Hypothalamus (tissue), 51 donors: ENCODE measurements at places on chromosomes 3 and 15.

DNA sequence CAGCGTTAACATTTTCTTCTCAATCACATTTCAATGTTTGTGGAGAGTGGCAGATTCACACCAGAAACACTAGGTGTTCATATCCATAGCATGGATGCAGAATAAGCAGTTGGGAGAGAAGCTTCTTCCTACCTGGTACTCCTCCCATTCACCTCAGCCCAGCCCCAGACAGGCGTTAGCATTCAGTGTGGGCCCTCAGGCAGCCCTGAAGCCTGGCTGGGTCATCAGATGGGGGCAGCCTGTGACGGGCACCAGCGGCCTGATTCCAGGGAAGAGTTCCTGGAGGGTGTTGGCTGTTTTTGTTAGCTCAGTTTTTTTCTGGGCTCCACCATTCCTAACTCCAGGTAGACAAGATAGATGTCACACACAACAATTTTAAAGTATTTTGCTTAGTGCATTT lies 31.1 kb downstream of the APH1B start:
- no peak for DNase-seq

GRCh38 chr3:124413989-124414598 lies 316.2 kb upstream of the UMPS start:
- DNase-seq: no peak

- no peak for DNase-seq
These were observed 119.4 kb downstream of the ECT2 start for GRCh38 chr3:172869784-172870518.

- DNase-seq: no peak
These were observed 441.7 kb upstream of the NR2F2 start for GRCh38 chr15:95888762-95889161.

DNA sequence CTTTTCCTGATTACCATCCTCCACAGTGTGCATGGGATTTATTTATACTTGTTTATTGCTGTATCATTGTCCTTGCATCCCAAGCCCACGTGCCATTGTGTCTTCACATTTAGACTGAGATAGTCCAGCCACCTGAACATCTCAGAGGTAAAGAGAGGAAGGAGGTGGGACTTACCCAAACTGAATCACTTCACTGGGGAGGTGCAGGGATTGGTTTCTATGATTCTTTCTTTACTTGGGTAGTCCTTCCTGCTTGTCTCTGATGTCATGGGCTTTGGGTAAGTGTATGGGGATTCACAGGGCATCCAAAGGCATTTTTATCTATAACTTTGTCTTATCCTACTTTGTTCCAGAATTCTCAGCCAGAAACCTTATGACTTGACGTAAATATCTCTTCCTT lies 141.5 kb upstream of the UMPS start:
- DNase-seq: no peak

DNA sequence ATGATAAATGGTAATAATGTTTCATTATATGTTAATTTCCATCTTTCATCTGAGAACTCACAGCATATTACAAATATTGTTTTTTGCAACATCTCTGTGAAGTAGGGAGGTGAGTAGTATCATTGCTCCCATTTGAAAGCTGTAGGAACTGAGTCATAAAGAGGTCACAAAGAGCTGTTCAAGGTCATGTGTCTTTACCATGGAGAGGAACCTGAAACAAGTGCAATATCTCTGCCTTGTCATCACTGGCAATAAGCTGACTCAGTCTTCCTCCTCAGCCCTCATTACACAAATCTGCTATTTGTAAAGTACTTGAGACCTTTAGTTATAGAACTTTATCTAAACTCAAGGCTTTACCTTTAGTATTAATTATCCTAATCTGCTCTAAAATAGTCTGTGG lies 4.4 kb upstream of the ATP13A4 start:
- no peak for DNase-seq

DNA sequence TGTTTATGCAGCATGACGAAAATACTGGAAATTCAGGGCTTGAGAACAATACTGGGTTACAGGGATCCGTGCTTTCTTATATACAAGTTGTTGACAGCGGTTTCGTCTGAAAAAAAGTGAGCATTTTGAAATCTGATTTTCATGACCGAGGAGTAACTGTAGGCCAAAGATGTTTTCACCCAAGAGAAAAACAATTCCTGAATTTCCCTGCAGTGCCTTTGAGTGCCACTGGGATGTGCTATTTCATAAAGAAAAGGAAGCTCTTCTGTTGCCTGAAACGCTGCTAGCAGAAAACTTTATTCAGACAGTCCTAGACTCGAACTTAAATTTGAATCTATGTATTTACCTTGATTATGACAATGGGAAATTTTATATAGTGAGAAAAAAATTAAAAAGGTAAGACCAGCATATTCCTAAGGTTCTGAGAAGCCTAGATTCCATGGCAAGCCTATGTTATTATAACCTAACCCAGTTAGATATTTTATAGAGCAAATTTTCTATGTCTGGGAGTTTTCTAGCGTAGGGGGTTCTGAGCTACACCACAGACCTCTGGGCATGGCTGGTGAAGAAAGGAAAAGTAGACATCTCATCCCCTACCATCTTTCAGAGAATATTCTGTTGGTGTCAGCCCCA lies 30.2 kb downstream of the KCNAB1 start:
- peak; percentile 38 for DNase-seq

DNA sequence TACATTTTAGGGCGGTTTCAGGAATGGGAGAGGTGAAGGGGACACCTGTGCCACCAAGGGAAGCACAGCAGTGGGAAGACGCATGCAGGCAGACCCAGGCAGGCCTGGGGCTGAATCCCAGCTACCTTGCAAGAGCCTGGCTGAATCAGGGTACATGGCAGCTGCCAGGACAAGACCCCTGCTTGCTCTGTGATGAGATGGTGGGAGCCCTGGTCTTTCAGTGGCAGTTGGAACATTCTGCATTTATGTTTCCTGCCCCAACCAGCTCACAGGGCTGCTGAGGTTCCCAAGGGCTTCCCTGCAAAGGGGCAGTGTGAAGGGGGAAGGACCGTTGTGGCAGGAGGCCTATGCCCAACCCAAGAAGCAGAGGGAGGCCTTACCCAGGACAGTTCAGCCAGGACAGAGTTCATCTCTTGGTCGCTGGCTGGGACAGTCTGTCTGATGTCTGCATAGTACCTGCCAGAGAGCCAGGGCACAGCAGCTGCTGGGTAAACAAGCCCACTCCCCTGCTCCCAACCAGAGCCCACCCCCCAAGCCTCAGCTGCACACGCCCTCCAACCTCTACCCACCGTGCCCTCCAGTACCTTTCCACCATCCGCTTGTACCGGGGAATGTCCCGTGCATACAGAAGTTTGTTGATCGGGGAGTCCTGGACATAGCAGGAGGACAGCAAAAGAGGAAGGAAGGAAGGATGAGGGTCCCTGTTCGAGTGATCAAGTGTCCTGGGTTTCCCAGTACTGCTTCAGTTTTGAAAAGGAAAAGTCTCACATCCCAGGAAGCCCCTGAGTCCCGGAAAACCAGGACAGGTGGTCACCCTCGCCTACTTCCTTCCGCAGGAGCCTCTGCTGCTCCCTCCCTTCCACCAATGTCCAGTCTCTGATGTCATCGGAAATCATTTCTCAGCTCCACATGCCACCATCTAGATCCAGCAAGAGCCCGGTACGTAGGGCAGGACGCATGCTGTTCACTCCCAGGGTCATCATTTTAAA lies 23.1 kb downstream of the PLXNB1 start:
- no peak for DNase-seq

DNA sequence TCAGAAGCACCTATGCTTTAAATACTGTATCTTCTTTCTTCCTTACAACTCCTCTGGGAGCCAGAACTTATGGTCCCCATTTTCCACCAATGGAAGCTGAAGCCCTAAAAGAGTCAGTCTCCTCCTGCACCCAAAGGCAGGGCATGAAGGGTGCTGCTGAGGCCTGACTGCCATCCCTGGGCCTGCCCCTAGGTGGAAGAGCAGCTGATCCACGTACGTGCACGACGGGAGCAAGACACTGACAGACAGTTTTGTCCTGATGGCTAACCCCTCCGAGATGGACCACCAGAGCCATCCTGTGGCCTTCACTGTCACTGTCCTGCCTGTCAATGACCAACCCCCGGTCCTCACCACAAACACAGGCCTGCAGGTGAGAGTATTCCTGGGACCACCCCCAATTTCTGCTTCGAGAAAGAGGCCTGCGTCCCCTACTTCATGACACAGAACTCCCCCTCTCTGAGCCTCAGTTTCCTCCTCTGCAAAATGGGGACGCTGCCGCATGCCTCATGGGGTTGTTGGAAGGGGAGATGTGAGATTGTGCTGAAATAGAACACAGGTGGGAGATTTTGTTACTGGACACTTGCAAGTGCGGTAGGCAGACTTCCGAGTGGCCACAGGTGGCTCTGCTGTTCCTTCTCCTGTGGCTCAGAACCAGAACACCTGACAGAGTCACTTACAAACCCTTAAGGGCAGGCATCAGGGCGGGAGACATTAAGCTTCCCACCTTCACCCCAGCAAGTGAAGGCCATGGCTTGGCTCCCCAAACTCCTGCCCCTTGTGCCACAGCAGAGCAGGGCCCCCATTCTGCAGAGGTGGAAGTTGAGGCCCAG lies 175.4 kb downstream of the TBC1D2B start:
- no peak for DNase-seq

- DNase-seq: no peak
These were observed 108.5 kb downstream of the GLDN start for GRCh38 chr15:51450001-51450400.

DNA sequence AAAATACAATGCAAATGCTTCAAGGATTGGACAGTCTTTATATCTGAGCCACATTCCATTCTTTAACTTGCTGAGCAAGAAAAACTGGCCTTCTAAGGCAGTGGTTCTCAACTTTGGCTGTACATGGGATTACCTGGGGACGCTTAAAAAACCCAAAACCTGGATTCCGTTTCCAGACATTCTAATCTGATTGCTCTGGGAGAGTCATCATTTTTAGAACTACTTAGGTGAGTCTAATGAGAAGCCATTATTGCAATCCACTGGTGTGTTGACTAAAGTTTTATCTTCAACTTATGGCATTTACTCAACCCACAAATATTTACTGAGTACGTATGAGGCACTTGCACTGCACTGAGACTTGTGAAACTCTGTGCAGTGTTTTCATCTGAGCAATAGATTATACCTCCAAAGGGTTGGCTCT lies 195.7 kb upstream of the ATP11B start:
- DNase-seq: no peak

GRCh38 chr15:68154923-68155559 lies 50.1 kb downstream of the CALML4 start:
- DNase-seq: no peak

DNA sequence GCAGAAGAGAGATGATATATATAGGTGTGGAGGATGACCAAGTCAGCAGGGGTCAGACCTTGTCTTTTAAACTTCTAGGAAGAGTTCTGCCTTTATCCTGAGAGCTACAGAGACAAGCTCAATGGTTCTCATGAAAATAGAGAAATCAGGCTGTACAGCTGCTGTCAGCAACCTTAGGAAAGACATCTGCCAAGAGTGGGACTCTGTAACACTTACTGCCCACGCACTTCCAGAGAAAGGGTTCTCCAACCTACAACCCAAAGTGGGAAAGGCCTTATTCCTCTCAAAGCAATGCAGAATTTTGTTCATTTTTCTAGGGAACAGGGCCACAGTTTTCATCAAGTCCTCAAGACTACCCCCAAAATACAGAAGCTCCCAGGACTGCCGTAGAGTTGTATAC lies 138.7 kb downstream of the STT3B start:
- DNase-seq: no peak

- DNase-seq: no peak
These were observed 112.7 kb downstream of the FEZF2 start for GRCh38 chr3:62260655-62261054.

DNA sequence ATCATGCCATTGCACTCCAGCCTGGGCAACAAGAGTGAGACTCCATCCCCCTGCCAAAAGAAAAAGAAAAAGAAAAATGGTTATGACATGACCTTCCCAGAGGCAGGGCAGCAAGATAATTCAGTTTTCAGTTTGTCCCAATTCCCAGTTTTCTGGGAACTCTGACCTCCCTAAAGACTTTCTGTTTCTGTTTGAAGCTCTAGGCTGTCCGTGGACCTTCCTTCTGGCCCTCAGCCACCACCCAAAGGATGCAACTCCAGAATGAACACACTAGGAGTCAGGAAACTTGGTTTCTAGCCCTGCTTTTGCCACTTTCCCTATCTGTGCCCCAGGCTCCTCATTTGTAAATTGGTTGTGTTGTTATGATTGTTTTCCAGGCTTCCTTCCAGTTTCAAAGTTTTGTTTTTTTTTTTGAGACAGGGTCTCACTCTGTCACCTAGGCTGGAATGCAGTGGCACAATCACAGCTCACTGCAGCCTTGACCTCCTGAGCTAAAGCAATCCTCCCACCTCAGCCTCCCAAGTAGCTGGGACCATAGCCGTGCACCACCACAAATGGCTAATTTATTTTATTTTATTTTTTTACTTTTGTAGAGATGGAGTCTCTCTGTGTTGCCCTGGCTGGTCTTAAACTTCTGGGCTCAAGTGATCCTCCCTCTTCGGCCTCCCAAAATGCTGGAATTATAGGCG lies 68.6 kb downstream of the CDC25A start:
- no peak for DNase-seq

- no peak for DNase-seq
These were observed 61.7 kb upstream of the PLXNA1 start for GRCh38 chr3:126921085-126921824.

DNA sequence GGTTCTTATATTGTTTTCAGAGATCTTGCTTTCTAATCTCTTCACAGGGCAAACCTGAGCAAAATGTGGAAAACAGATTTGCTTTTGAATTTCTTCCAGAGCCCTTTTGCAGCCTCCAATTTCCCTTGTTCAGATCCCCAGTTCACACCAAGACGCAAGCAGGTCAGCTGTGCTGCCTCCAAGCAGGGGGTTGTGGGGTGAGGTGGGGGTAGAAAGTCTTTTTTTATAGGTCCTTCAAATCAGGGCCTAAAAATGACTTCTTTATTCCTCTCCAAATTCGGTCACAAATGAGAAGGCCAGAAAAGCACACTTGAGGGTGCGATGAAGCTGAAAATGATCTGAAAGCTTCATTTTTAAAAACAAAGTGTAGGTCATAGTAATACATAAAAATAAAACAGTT lies 26.3 kb upstream of the AVEN start:
- no peak for DNase-seq

GRCh38 chr3:147735616-147736015 lies 326.5 kb downstream of the ZIC1 start:
- no peak for DNase-seq

- no peak for DNase-seq
These were observed 107.9 kb downstream of the LRTM1 start for GRCh38 chr3:54819946-54820345.

- DNase-seq: peak; percentile 37
These were observed 39.2 kb upstream of the VPS8 start for GRCh38 chr3:184772667-184773272.

- DNase-seq: no peak
These were observed 58.3 kb downstream of the RAB11A start for GRCh38 chr15:65927545-65927944.
